Right cardiac atrium (tissue), 5 donors: ENCODE measurements at places on chromosomes 5 and 9.

DNA sequence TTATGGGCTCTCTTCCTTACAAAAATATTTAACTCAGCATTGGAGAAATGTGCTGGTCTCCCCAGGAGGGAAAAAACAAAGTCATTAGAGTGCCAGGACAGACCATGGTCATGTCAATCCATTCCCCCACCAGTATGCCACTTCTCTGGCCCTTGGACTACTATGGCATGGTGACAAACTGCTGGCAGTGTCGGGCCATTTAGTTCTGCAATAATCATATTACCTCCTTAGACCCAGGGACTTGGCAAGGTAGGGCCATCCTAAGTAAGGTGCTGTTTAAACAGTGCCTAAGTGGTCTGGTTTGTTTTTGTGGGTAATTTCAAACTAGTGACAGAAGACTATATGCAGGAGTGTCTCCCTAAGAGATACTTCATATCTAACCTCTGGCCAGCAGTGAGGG is 177.8 kb upstream of the STK32A start:
- no peak for DNase-seq

- DNase-seq: no peak
Measured at GRCh38 chr5:67146574-67146973, 50.0 kb downstream of the CD180 start.

DNA sequence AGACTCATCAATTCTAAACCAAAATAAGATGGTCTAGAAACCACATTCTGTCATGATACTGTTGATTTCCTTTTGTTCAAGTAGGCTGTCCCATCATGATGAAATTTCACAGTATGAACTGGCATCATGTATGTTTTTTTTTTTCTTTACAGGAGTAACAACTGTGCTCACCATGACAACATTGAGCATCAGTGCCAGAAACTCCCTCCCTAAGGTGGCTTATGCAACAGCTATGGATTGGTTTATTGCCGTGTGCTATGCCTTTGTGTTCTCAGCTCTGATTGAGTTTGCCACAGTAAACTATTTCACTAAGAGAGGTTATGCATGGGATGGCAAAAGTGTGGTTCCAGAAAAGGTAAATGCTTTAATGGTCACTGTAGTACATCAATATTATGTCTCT is 47.6 kb downstream of the GABRA1 start:
- DNase-seq: no peak

GRCh38 chr9:108443741-108444140 is 412.0 kb downstream of the ACTL7B start:
- no peak for DNase-seq

GRCh38 chr5:170339780-170340167 is 42.2 kb upstream of the LCP2 start:
- no peak for DNase-seq

GRCh38 chr5:98458726-98459125 is 314.7 kb upstream of the RGMB start:
- no peak for DNase-seq

DNA sequence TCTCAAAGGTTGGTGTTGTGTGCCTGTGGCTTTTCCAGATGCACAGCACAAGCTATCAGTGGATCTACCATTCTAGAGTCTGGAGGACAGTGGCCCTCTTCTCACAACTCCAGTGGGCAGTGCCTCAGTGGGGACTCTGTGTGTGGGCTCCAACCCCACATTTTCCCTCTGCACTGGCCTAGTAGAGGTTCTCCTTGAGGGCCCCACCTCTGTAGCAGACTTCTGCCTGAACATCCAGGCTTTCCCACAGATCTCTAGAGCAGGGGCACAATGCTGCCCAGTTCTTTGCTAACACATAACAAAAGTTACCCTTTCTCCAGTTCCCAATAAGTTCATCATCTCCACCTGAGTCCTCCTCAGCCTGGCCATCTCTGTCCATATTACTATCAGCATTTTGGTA is 102.1 kb upstream of the ANKRD55 start:
- no peak for DNase-seq

GRCh38 chr5:139767960-139768359 is 27.6 kb upstream of the PSD2 start:
- peak; percentile 81 for DNase-seq

- DNase-seq: no peak
Measured at GRCh38 chr9:113409481-113409880, 994 bp downstream of the POLE3 start.

DNA sequence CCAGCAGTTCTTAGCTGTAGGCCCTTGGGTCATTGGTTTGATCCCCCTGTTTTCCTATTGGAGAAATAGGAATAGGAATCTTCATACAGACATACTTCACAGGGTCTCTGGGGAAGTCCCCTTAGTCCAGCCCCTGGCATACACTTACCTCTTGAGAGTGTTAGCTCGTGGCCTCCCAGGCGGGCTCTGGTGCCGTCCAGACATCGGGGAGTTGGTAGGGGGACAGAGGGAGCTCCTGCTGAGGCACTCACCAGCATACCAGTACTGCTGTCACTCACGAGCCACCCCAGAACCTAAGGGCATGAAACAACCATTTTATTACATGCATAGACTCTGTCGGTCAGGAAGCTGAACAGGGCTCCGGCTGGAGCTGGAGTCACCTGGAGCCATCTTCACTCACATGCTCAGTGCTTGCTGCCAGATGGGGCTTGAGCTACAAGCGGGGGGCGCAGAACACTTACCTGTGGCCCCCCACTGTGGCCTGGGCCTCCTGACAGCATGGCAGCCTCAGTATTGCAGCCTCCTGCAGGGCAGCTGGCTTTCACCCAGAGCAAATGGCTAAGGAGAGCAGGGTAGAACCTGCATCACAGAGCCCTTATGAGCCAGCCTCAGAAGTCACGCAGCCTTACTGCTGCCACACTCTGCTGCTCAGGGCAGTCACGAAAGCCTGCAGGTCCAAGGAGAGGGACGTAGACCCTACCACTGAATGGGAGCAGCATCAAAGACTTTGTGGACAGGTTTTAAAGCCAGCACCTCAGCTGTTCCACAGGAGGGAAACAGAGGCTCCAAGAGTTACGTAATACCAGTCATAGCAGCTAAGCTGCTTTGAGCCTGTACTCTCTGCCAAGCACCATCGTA is 58.3 kb upstream of the ANGPTL2 start:
- no peak for DNase-seq

DNA sequence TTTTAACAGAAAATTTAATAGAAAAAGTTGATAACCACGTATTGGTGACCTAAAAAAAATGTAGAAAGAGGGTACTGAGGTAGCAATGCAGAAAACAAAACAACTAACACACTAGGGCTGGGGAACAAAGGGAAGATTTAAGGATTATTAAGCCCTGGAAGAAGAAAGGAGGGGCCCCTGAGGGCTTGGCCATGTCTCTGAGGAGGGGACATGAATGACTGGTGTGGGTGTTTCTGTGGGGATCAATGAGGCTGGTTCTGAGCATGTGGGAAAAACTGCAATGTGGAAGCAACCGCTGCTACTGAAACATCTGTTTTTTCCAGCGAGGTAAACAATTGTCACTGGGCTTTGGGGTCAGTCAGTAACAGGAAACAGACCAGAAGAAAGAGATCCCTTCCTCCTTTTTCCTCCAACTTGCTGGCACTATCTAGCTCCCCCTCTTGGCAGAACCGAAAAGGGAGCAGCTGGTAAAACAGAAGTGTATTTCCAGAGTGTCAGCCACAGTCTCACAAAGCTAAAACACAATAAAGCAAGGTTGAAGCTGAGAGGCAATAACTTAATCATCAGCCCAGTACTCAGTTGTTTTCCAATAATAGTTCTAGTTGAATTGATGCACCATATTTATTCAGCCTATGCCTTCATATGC is 48.3 kb downstream of the ATPSCKMT start:
- DNase-seq: no peak

DNA sequence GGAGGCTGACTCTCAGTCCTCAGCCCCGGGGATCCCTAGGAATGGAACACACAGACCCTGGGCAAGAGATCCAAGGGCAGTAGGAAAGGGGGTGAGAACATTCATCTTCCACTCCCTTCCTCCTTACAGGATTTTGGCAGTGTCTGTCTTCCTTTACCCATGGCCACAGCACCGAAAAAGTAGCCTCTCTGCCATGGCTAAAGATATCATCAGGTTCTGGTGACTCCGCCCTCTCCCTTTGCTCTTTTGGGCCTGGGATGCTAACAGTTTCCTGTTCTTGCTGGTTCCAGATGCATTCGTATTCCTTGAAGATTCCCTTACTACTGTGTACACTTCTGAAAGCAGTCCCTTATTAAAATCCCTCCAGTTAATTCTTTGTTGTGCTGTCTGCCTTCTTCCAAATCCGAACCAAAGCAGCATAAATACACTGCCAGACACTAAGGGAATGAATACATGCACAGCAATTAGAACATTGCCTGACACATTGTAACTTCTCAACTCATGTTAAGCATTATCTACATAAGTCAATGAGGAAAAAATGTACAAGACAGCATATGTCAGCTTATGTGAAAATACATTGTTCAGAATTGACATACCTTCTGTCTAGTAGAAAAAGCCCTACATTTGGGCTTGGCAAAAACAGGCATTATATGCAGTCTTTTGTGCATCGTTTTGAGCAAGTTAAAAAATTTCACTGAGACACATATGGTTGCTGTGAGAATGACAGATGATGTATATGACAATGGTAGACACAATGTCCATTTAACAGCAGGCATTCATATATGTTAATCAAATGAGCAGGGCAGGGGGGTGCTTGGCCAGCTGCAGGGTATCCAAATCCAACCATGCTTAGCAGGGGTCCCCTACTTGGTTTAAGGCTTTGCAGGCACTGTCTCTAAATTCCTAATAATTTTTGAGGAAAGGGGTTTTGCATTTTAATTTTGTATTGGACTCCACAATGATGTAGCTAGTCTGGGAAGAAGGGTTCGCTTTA is 58.8 kb upstream of the RAI14 start:
- DNase-seq: no peak

GRCh38 chr5:81222285-81222684 is 10.8 kb upstream of the CKMT2 start:
- no peak for DNase-seq

GRCh38 chr9:89427621-89428221 is 70.2 kb downstream of the SEMA4D start:
- no peak for DNase-seq

GRCh38 chr5:151825445-151825844 is 53.7 kb downstream of the G3BP1 start:
- no peak for DNase-seq

DNA sequence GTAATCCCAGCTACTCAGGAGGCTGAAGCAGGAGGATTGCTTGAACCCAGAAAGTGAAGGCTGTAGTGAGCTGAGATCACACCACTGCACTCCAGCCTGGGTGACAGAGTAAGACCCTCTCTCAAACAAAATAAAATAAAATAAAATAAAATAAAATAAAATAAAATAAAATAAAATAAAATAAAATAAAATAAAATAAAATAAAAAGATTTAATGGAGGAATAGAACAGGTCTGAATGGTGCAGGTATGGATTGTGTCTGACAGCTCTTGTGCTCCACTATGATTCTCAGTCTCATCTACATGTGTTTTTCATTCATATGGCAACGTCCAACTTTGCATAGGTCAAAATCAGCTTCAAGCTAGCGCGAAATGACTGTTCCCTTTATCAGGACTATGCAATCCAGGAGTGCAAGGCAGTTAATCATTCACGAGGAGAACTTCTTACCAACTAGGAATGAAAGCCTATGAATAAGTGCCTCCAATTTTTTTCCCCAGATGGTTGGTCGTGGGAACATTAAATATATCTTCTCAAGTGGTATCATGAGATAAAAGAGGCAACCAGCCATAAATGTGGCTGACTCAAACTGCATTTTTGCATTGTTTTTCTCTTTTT is 1392.3 kb upstream of the CDH9 start:
- DNase-seq: no peak

GRCh38 chr9:133647148-133647547 is 11.0 kb downstream of the DBH start:
- no peak for DNase-seq

GRCh38 chr9:98087420-98088354 is 31.2 kb downstream of the NANS start:
- DNase-seq: peak; percentile 49

DNA sequence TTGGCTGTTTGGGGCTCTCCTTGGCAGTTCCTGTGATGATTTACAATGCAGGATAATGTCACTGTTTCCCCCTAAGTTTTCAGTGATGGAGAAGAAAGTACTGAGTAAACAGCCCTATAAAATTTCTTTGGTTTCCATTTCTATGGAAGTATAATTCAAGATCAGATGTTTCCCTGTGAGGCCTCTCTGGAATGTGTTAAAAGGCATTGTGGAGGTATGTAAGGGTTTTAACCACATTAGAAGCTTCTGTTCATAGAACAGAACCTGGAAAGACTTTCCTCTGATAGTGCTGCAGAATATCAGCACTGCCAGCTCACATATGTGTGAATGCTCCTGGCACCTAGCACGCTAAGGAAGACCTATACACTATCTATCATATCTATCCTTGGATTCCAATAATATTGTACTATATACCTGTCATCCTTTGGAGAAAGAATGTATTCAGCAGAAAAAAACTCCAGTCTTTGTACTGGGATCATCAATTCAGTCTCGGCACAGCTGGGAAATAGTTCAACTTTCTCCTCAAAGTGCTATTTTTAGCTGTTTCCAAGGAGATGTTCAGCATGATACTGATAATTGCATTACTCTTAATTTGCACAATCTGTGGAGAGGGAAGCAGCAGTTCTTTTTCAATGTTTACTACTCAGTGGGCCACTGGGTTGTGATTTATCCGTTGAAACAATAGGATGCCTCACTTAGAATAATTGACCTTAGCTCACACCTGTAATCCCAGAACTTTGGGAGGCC is 21.9 kb downstream of the TTC1 start:
- no peak for DNase-seq

- no peak for DNase-seq
Measured at GRCh38 chr5:30103452-30104202, 1089.9 kb upstream of the CDH6 start.

GRCh38 chr9:77882294-77882693 is 149.3 kb downstream of the GNAQ start:
- DNase-seq: no peak

DNA sequence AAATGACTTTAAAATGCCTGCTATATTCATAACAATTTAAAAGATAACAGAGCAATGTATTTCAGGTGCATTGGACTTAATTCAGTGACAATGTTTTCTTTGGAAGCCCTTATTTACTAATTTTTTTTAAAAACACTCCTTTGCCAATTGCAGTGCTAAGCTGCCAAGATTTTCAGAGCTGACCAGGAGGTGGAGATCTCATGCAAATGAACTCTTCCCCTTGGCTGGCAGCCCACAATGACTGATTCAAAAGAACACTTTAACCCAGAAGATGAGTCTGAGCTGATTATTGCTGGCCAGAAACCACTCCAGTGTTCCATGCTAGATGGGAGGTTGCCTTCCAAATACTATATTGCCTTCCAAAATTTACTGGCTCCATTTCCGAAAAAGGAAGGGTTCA is 128.3 kb upstream of the CCNH start:
- DNase-seq: peak; percentile 54

- no peak for DNase-seq
Measured at GRCh38 chr9:32345243-32345642, 39.2 kb upstream of the ACO1 start.

DNA sequence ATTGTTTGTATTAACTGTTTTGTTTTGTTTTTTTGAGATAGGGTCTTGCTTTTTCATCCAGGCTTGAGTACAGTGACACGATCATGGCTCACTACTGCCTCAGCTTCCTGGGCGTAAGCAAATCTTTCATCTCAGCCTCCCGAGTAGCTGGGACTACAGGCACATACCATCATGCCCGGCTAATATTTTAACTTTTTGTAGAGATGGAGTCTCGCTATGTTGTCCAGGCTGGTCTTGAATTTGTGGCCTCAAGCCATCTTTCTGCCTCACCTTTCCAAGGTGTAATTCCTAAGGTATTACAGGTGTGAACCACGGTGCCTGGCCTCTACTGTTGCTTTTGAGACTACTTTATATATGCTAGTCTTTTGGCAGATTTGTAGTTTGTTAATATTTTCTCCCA is 8.4 kb downstream of the RCL1 start:
- DNase-seq: no peak
